ENCODE measurements at places on chromosomes 6 and 20. TPM values are rescaled to one million over a fixed set of nuclear protein-coding genes. Genes with fewer than 3 reads are reported as not detected.

RIPPLY2 gene
- total RNA-seq, result not detected

LHFPL5 gene
- total RNA-seq, result not detected

ANGPT4 gene
- total RNA-seq, result 0.42 TPM

TMEM170B gene
- 13.5 TPM for total RNA-seq

RFX6 gene
- not detected for total RNA-seq

ARHGAP40 gene
- not detected for total RNA-seq

TRIM15 gene
- total RNA-seq, result not detected

SMIM13 gene
- total RNA-seq, result 9.5 TPM

EPB41L1 gene
- total RNA-seq, result 59.7 TPM

CST5 gene
- total RNA-seq, result not detected

RBPJL gene
- not detected for total RNA-seq

CALHM5 gene
- total RNA-seq, result 2.8 TPM

SLC32A1 gene
- not detected for total RNA-seq

CST4 gene
- total RNA-seq, result not detected

SEMG1 gene
- total RNA-seq, result not detected

PPIL6 gene
- 2.3 TPM for total RNA-seq

CAPN11 gene
- 2.4 TPM for total RNA-seq

APOBEC2 gene
- not detected for total RNA-seq

ACTL10 gene
- total RNA-seq, result 0.93 TPM

CCM2L gene
- 10.4 TPM for total RNA-seq

GNRH2 gene
- not detected for total RNA-seq

DACT2 gene
- total RNA-seq, result 0.48 TPM

SLC29A1 gene
- total RNA-seq, result 205 TPM

PLEKHG1 gene
- total RNA-seq, result 71.1 TPM

MUCL3 gene
- not detected for total RNA-seq

FAM83B gene
- total RNA-seq, result not detected

DBNDD2 gene
- 28.7 TPM for total RNA-seq

SLC4A11 gene
- total RNA-seq, result 1.2 TPM

NXT1 gene
- 18.8 TPM for total RNA-seq

MLIP gene
- total RNA-seq, result 0.29 TPM
